Dermis microvascular lymphatic vessel endothelial cell (primary cell): ENCODE measurements at places on chromosomes 3 and 15. TPM values are rescaled to one million over a fixed set of nuclear protein-coding genes. Genes with fewer than 3 reads are reported as not detected.
A peak's percentile ranks its signal among the peaks of the same experiment; 100 is the strongest.

The CCDC33 gene
- total RNA-seq: not detected in 2 replicates

The UCN2 gene
- not detected in 2 replicates for total RNA-seq

DNA sequence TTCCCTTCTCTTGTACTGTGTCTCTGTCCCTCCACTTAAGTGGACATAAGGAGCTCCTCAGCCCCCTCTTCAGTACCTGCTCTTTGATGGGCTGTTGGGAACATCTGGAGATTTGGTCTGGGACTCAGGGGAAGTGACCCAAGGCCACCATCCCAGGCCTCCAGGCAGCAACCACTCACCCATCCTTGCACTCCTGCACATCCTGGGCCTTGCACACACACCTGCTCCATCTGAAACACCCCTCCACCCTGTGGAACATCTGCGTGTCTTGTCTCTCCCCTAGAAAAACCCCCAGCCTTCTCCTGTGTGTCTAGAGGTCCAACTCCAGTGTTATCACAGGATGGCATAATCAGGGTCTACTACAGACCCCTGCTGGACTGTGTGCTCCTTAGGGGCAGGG, 74.3 kb downstream of the ABTB1 start:
- DNase-seq: no peak

DNA sequence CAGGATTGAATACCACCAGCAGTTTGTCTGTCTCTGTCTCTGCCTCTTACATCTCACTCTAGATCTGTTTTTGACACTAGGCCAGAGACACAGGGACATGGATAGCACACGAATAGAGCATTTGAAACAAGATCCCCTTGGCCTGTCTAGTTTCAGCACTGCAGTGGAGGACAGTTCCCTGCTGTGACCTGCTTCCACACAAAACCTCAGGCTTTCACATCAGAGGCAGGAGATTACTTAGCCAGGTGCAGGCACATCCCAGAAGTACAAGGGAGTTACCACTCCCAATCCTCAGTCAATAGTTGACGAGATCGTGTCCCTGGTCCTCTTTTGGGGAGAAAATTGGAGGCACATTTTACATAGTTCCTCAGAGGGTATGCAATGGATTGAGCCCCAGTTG, 34.0 kb upstream of the CCK start:
- peak; percentile 47 for DNase-seq

DNA sequence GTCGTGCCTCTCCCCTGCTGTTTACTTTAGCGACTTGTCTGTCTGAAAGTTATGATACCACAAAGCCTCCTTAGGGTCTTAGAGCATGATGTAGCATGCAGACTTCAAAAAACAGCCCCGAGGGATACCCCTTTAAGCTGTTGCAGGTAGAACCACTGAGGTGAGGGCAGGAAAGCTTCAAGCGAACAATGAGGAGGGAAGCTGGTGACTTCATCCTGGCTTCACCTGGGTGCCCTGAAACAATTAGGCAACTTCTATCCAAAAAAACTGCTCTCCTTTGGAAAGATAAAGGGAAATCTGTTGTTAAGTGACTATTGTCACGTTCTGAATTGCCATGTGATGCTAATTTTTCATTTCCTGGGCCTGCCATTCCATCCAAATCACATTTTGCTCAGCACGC, 231.6 kb downstream of the SOX2 start:
- DNase-seq: no peak

DNA sequence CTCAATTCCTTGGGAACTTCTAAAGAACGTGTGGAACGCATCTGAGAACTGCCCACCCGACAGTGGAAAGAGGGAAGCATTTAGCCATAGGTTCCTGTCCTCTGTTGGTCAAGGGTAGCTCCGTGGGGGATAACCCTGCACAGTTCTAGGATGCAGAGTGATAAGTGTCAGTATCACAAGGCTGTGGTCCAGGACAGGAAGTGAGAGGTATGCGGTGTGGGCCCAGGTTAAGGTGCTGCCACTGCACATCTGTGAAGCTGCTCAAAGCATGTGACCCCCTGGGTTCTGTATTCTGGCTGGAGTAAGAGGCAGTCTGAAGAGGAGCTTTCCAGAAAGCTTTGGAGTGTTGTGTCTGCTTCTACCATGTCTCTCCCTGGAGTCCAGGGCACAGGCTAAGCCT, 51.7 kb upstream of the HES1 start:
- no peak for DNase-seq

- DNase-seq: peak; percentile 61
Measured at GRCh38 chr3:133895208-133896001, at the start of gene RAB6B. TSS of gene RAB6B (minus strand) at chr3:133895882. CDS start at chr3:133895466, 416 bp downstream.

DNA sequence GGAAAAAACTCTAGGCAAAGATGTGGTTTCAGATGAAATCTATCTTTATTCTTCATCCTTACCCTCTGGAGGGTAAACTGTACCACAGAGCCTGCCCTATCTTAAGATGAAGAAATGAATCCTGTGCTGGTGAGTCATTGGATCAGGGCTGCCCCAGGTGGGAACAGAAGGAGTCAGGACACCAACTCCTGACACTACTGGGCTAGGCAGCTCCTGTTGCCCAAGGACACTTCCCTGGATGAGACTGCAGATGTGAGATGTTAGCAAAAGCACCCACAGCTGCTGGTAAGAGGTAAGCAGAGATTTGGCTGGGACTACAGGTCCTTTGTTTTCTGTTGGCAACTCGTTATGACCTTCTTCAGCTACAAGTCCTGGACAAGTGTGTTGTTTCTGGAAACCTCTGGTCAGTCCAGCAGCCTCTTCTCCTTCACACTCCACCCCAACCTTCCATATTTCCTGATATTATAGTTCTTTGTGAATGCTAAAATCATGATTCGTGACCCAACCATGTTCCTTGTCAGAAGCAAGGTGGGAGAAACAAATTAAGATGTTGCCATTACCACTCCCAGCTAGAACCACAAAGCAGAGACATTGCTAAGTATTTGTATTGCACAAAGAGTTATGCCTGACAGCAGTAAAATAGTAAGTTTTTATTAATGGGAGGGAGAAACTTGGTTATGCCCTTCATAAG, 104.2 kb upstream of the TGFBR2 start:
- DNase-seq: no peak

GRCh38 chr3:10008588-10009344, 17.5 kb upstream of the FANCD2 start:
- DNase-seq: no peak

- no peak for DNase-seq
Measured at GRCh38 chr3:184126006-184126405, 9.2 kb upstream of the EIF2B5 start.

DNA sequence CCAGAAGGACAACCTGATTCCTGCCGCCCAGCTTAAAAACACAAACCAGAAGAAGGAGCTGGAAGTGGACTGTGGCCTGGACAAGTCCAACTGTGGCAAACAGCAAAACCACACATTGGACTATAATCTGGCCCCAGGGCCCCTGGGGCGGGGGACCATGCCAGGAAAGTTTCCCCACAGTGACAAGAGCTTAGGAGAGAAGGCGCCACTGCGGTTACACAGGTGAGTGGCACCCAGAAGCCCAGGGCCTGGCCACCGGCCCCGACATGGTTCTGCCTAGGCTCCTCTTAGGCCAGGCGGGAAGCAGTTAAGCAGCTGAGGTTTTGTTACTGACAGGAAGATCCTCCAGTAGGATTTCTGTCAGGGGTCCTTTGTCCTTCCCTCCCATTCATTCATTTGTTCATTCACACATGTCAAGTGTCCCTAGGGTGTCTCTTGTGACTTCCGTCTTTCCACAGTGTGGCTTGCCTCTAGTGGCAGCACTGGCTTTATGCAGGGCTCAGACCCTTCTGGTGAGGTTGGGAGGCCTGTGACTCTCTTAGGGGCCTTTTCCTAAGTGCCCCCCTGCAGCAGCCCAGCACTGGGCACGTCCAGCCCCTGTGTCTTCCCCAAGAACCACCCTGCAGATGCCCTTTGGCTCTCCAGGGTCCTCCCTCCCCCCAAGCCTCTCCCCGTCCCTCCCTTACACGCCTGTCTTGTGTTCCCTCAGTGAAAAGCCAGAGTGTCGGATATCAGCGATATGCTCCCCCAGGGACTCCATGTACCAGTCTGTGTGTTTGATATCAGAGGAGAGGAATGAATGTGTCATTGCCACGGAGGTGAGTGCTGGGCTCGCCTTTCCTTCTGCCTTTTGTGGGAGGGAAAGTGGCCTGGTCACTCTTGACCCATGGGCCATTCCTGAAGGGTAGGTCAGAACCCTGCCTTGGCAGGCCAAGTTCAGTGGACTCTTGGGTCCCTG, 7.8 kb downstream of the DLL4 start:
- DNase-seq: no peak

- no peak for DNase-seq
Measured at GRCh38 chr3:76400141-76400540, 614.8 kb upstream of the ZNF717 start.

GRCh38 chr15:87045746-87046145, 966.1 kb downstream of the AGBL1 start:
- no peak for DNase-seq

- DNase-seq: no peak
Measured at GRCh38 chr15:89625716-89626115, 29.6 kb downstream of the KIF7 start.

DNA sequence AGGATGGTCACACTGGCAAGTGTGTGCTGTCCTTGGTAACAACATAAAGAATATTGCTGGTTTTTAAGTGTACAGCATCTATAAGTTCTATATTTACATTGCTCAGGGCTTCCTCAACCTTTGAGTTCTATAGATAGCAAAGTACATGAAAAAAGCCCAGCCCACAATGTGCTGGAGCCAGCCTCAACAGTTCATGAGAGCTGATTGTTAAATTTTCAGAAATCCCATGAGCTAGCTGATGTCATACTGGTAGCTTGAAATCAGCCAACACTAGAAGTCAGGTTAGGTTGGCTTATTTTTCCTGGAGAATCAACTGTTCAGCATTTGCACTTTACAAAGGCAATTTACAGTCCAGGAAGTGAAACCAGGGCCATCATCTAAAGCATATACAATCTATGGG, 102.8 kb downstream of the STRIT1 start:
- DNase-seq: no peak

DNA sequence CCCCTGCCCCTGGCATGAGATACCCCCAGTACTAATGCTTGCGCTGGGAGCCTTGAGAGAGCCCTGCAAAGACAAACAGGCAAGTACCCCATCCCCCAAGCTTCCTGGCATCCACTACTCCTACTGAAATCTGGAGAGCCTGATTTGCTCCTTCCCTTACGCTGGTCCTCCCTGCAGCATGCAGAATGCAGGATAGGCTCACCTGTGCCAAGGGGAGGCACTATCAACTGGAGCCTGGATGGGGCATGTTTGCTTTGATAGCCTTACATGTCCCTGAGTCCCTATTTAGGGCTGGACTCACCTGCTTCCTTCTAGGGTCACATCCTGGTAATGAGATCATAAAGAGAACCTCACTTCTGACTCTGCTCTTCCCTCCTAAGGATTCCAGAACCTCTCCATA, 42.9 kb downstream of the RAB11A start:
- DNase-seq: no peak

DNA sequence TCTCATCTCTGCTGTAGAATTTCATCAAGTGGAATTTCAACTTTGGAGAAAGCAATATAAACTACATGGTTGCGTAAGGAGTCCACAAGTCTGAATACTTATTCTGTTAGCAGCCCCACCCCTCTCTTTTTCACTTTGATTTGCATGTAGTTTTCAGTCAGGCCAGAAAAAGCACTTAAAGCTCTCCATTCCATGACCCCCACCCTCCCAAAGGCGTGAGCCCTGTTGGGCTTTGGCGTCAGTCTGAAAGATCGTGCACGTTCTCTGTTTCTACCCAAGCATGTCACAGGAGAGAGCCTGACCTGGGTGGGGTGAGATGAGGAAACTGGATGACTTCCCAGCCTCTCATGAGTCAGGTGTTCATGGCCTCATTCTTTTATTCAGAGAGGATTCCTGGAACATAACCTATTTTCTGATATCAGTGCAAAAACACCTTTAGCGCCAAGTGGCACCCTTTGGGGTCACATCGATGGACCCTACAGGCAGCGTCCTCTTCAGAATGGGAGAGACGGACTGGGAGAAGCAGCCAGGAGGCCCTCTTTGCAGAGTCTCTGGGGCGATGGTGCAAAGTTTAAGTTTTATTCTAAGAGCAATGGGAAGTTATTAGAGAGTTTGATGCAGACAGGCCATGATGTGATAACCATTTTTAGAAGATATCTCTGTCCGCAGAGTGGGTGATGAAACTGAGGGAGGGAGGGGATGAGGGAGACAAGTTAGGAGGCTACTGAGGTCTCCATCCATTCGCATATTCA, 55.8 kb downstream of the LSM3 start:
- DNase-seq: peak; percentile 11

DNA sequence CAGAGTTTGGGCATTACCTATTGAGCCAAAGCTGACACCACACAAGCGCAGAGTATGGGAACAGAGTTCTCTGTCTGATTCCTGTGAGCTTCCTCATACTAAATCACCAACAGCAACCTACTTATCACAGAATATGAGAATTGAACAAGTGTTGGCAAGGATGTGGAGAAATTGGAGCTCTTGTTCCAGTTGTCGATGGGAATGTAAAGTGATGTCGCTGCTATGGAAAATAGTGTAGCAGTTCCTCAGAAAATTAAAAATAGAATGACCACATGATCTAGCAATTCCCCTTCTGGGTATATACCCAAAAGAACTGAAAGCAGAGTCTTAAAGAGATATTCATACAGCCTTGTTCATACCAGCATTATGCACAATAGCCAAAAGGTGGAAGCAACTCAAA, 33.4 kb downstream of the CD86 start:
- DNase-seq: no peak

DNA sequence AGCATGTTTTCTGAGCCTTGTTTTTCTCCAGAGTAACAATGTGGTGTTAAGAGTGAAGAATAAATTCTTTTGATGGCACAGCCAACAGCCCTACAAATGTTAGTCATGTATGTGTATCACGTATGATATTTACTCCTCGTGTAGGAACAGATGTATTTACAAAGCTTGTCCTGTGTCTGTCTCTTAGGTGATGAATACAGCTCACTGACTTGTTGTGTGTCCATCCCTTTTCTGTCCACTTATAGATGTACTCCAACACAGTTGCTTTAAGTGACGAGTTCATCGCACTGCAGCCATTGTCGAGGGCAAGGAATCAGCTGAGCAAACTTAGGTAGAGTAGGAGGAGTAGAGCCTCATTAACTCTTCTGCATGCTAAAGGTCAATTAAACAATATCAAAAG, 78.1 kb downstream of the DCUN1D1 start:
- DNase-seq: no peak

GRCh38 chr3:156630081-156630772, 44.2 kb upstream of the TIPARP start:
- DNase-seq: no peak

GRCh38 chr3:76685858-76686257, 354.0 kb upstream of the ROBO2 start:
- DNase-seq: no peak

DNA sequence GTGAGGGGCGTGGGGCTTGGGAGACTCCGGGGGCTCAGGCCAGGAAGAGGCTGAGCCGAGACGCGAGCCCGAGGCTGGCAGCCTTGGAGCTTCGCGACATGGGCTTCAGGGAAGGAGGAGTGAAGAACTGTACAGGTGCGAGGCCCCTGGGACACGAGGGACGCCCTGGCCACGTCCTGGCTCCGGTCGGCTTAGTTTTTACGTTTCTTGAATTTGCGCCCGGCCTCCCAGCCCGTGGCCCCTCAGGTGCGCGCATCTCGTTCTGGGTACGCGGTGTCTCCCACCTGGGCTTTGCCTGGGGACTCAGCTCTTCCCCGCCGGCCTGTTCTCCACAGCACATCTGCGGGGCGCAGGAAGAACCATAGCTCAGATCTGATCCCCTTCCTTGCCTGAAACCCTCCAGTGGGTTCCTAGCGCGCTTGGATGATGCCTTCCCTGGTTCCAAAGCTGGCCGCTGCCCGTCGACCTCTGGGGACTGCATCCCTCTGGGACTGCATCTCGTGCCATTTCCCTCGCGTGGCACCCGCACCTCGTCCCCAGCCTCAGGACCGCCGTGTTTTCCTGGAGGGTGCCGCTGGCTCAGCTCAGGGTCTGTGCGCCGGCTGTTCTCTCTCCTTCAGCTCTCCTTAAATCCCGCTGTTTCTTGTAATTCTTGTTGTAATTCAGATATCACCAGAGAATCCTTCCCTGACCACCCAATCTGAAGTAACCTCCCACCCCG, 614 bp downstream of the CHCHD6 start:
- no peak for DNase-seq
